Bronchial epithelial cell (primary cell): ENCODE measurements at places on chromosomes 5 and 9. TPM values are rescaled to one million over a fixed set of nuclear protein-coding genes. Genes with fewer than 3 reads are reported as not detected.

The CARTPT gene
- total RNA-seq = not detected in 2 replicates

The DRD1 gene
- not detected in 2 replicates for total RNA-seq

The IL13 gene
- total RNA-seq = not detected in 2 replicates

The KCNN2 gene
- total RNA-seq = not detected in 2 replicates

GRCh38 chr9:4080921-4081895 is 218.7 kb downstream of the GLIS3 start:
- DNase-seq = no peak

DNA sequence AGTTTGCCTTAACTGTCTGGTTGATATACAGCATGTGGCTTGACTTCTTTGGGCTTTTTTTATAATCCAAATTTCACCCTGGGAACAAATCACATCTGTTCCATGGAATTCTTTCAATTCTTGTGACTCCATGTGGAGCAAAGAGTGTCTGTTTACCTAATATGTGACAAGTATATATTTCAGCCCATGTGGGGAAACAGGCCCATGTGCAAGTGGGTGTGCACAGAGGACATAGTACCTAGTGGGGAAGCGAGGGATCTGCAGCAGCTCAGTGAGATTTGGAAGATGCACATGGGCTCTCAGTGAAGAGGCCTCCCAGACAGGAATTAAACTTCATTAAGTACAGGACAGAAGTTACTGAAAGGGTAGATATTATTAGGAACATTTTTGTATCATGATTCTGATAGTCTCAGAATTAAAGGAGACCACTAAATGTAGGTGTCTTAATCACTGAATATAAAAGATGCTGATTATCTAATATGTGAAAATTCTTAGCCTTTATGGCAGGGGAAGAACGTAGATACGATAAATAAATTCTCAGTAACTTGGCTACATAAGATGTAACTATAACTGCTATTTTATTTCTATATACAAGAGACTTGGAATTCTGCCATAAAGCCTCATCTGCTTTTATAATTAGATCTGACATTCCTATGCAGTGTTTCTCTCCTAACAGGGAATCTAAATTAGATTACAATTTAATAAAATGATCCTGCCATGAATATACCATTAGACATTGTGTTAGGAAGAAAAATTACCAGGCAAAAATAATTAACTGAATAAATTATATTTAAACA is 181.2 kb downstream of the SLC12A2 start:
- no peak for DNase-seq

- no peak for DNase-seq
Observed at GRCh38 chr9:29001006-29001405, 1427.7 kb upstream of the C9orf72 start.

GRCh38 chr9:118522093-118523028 is 818.2 kb downstream of the TLR4 start:
- DNase-seq = peak; percentile 38

GRCh38 chr5:54366707-54367106 is 56.3 kb upstream of the ARL15 start:
- no peak for DNase-seq

GRCh38 chr9:91700475-91700874 is 249.6 kb downstream of the ROR2 start:
- no peak for DNase-seq

DNA sequence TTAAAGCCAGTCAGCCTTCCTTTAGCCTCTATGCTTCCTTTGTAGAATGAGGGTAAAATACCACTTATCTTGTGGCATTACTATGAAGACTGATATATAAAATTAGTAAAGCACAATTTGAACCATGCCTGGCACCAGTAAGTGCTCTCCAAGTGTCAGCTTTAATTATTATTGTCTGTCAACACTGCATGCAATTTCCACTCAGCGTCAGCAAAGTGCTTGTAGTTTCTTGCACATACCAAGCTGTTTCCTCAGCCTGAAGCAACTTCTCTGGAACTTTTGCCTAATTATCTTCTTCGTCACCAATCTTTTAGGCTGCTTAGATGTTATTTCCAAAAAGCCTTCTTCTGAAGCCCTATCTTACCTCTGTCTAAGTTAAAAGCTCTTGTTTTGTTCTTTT is 177.3 kb downstream of the CDC42SE2 start:
- DNase-seq = no peak
